ENCODE measurements at places on chromosomes 11 and 22. TPM values are rescaled to one million over a fixed set of nuclear protein-coding genes. Genes with fewer than 3 reads are reported as not detected.

The MS4A3 gene
- total RNA-seq: not detected

The PANX2 gene
- total RNA-seq: 1.2 TPM

The MRGPRE gene
- not detected for total RNA-seq

The SCO2 gene
- total RNA-seq: 4.9 TPM

The ACR gene
- total RNA-seq: not detected

The DDX25 gene
- not detected for total RNA-seq

The GP1BB gene
- not detected for total RNA-seq

The CD3E gene
- not detected for total RNA-seq

The ZDHHC8 gene
- total RNA-seq: 127 TPM

DNA sequence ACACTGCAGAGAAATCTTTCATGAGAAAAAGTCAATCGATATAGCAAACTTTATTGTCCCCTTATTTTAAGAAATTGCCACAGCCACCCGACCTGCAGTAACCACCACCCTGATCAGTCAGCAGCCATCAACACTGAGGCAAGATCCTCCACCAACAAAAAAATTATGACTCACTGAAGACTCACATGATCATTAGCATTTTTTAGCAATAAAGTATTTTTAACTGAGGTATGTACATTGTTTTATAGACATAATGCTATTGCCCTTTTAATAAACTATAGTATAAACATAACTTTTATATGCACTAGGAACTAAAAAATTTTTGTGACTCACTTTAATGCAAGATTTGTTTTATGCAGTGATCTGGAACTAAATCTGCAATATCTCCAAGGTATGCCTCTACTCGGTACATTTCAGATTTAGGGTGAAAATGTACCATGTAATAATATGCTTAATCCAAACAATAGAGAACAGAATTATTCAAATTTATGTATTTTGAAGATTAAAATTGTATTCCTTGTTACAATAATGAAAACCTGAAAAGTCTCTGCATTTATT, 79.2 kb upstream of the CEP126 start:
- H3K27me3 ChIP-seq: peaks cover 4% of the 10 kb centered on the region
- H3K4me1 ChIP-seq: no peaks in the 10 kb centered on the region
- no peak for DNase-seq
- H3K4me3 ChIP-seq: no peak overlapping the region

DNA sequence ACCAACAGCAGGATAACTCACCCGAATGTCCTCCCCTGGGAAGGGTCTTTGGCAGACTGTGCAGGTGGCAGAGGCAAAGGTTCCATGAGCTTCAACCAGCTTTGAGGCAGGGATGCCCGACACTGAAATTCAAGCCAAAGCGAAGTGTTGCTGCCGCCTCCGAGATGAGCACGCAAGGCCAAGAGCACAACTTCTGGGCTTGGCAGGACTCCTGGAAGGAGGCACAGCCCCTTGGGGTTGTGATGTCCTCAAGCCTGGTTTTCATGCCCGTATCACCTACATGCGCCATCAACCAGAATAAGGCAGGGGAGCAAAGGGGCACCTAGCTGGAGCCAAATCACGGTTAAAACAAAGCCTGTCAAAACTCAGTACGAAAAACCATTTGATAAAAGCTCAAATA, 5.7 kb downstream of the SIRT3 start:
- DNase-seq: no peak
- H3K36me3 ChIP-seq: peaks cover 4% of the 10 kb centered on the region
- H3K4me1 ChIP-seq: peaks cover 13% of the 10 kb centered on the region
- H3K4me3 ChIP-seq: no peak overlapping the region

DNA sequence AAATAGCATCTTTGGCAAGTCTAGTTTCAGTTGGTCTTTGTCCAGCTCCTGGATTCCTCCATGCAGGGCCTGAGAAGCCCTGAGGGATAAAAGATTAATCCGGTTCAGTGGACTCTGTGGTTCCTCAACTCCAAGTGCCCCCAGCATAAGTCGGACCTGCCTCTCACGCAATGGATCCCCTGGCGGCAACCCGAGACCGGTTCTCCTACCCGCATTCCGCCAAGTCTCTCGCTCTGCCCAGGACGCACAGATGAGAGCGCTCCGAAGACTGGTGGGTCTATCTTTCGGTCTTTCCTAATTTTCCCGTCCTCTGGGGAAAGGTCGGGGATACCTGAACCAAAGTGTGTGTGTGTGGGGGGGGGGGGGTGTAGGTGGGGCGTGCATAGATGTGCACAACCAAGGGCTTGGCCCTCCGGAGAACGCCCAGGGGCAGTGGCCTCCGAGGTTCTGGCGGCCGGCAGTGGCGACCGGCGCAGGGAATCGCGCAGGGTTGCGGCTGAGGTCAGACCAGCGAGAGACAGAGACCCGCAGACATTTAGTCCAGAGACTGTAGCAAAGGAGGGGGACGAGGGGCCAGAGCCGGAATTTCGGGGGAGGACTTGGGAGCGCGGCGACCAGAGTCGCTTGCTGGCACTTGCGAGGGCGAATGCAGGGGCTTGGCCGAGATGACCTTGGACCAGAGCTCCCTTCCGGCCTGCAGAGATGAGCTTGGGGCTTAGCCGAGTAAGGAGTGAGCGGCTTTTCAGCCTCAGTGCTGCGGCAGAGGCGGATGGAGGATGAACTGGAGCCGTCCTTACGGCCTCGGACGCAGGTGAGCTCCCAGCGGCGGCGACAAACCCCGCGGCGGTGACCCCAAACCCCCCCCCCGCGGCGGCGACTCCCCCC, 712 bp upstream of the SLC2A11 start:
- H3K4me1 ChIP-seq: peaks cover 24% of the 10 kb centered on the region
- DNase-seq: peak; percentile 68
- peak overlapping the region; percentile 82 for H3K27ac ChIP-seq
- H3K27me3 ChIP-seq: peaks cover 2% of the 10 kb centered on the region
- H3K36me3 ChIP-seq: no peaks in the 10 kb centered on the region

DNA sequence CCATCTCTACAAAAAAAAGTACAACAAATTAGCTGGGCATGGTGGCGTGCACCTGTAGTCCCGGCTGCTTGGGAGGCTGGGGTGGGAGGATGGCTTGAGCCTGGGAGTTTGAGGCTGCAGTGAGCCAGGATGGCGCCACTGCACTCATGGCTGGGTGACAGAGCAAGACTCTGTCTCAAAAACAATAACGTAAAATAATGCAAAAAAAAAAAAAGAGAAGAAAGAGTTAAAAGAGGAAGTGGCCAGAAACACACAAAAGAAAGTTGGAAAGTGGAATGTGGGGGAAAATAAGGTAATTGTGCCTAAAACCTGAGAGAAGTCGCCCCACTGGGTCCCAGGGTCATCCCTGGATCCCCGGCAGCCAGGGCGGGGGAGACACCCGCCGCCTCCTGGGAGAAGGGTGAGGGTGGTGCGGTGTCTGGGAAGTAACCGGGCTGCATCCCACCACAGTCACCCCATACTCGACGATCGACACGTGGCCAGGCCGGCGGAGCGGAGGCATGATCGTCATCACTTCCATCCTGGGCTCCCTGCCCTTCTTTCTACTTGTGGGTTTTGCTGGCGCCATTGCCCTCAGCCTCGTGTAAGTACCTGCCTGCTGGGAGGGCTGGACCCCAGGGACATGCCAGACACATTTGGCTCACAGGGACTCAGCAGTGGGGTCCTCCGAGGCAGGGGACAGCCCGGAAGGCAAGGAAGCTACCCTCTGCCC, 8.1 kb downstream of the UPK3A start:
- no peaks in the 10 kb centered on the region for H3K36me3 ChIP-seq
- H3K27me3 ChIP-seq: peaks cover 22% of the 10 kb centered on the region
- H3K4me1 ChIP-seq: no peaks in the 10 kb centered on the region
- no peak for DNase-seq

GRCh38 chr11:134429106-134429505, 17.1 kb upstream of the B3GAT1 start:
- H3K27ac ChIP-seq: no peak overlapping the region
- peaks cover 7% of the 10 kb centered on the region for H3K27me3 ChIP-seq
- H3K4me3 ChIP-seq: no peak overlapping the region
- DNase-seq: no peak
- no peaks in the 10 kb centered on the region for H3K4me1 ChIP-seq
- no peaks in the 10 kb centered on the region for H3K36me3 ChIP-seq

DNA sequence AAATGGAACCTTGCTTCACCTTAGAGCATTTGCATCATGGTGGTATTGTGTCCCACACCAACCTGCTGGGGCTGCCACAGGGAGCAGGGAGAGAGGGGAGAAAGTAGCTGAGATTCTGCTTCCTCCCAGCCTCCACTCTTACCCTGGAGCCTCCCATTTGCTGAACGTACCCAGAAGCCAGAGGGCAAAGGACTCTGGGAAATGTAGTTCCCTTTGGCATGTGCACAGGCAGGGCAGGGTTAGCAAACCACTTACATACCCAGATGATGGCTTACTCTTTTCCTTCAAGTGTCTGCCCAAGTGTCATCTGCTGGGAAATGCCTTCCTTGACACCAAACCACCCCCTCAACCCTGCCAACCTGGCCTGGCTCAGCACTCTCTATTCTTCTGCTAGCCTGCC, 16.9 kb downstream of the SMIM38 start:
- H3K4me1 ChIP-seq: no peaks in the 10 kb centered on the region
- H3K36me3 ChIP-seq: no peaks in the 10 kb centered on the region
- peaks cover 5% of the 10 kb centered on the region for H3K27me3 ChIP-seq
- no peak overlapping the region for H3K27ac ChIP-seq

- no peak for DNase-seq
- peaks cover 3% of the 10 kb centered on the region for H3K27me3 ChIP-seq
- peaks cover 8% of the 10 kb centered on the region for H3K4me1 ChIP-seq
- no peak overlapping the region for H3K4me3 ChIP-seq
- peaks cover 12% of the 10 kb centered on the region for H3K36me3 ChIP-seq
Observed at GRCh38 chr11:2395856-2396255, 4.7 kb upstream of the TSSC4 start.

GRCh38 chr22:43910178-43910695, 13.4 kb upstream of the PNPLA3 start:
- no peak overlapping the region for H3K4me3 ChIP-seq
- H3K36me3 ChIP-seq: no peaks in the 10 kb centered on the region

DNA sequence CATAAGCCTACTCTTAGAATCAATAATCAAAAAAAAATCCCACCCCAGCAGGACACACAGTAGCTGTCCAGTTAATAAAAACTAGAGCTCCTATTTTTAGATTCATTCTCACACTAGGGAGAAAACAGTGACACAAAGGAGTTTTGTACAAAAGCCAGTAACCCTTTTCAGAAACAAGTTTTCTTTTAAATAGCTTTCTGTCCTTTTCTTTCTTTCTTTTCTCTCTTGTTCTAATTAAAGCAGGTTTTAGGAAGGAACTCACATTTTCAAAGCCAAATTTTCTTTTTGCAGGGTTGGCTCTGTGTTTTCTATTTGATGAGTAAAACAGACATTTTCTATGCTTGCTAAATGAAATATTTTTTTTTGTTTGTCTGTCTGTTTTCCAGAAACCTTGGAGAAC, 1390.7 kb downstream of the FAM181B start:
- H3K4me1 ChIP-seq: no peaks in the 10 kb centered on the region
- no peak for DNase-seq
- no peak overlapping the region for H3K4me3 ChIP-seq

- no peak for DNase-seq
- H3K27me3 ChIP-seq: no peaks in the 10 kb centered on the region
- H3K4me1 ChIP-seq: no peaks in the 10 kb centered on the region
Observed at GRCh38 chr11:72232260-72233055, 7.9 kb downstream of the INPPL1 start.

DNA sequence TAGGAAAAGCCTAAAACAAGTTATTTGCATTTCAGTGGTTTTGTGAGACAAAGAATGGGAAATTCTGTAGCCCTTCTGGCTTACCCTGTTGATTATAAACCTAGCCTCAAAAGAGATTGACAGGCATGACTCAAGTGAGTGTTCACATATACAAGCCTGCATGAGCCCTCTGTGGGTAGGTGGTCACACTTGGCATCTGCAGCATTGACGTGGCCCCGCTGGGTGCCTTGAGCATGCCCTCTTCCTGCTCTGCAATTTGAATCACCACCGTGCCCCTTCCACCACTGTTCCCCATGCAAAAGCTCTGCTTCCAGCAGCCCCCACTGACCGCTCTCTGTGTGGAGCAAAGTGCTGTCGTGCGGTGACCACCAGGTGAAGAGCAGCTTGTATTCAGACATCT, 21.0 kb upstream of the ADSL start:
- H3K27ac ChIP-seq: no peak overlapping the region
- no peaks in the 10 kb centered on the region for H3K27me3 ChIP-seq
- H3K36me3 ChIP-seq: peaks cover 28% of the 10 kb centered on the region
- H3K4me3 ChIP-seq: no peak overlapping the region

GRCh38 chr11:20022363-20023081, 137.8 kb downstream of the DBX1 start:
- peaks cover 21% of the 10 kb centered on the region for H3K4me1 ChIP-seq
- H3K27ac ChIP-seq: no peak overlapping the region
- no peak overlapping the region for H3K4me3 ChIP-seq
- H3K36me3 ChIP-seq: 0 out of 2 replicates have a peak, but pooled peaks cover 4% of the 10 kb centered on the region
- peaks cover 2% of the 10 kb centered on the region for H3K27me3 ChIP-seq
- no peak for DNase-seq

DNA sequence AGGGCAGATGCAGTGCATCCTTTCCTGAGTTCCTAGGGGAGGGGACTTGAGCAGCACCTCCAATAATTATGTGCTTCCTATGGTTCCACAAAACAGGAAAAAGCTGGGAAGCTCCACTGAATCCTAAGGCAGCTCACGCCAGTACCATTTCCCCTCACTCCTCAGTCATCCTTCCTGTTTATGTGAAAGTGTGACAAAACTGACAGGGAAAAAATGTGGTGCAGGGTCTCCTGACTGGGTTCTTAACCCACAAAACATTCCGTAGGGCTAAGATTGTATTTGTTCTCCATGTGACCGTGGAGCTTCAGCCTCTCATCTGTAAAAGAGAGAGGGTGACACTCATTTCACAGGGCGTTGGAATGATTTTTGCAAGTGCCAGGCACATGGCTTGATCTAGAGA, 12.2 kb upstream of the LYVE1 start:
- no peak for DNase-seq
- H3K36me3 ChIP-seq: peaks cover 33% of the 10 kb centered on the region
- H3K27me3 ChIP-seq: peaks cover 11% of the 10 kb centered on the region
- no peak overlapping the region for H3K4me3 ChIP-seq

- peaks cover 45% of the 10 kb centered on the region for H3K4me1 ChIP-seq
- no peaks in the 10 kb centered on the region for H3K36me3 ChIP-seq
- H3K4me3 ChIP-seq: no peak overlapping the region
- H3K27me3 ChIP-seq: peaks cover 6% of the 10 kb centered on the region
Observed at GRCh38 chr22:38799265-38800002, 5.5 kb upstream of the DNAL4 start.

DNA sequence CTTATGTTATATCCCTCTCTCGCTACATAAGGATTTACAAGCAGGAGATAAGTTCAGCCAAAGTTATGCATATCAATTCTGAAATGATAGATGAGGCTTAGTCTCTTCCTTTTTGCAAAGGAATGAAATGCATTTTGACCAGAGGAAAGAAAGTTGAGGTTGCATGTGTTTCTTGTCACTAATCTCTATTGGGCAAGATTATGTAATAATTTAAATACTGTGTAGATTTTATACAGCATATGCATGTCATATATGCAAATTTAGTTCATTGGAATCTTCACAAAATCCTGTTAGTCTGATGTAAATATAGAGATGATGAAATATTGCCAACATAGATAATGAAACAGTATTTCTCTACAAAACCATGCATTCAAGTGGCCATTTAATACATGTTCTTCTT, 858.7 kb upstream of the RAG2 start:
- no peak overlapping the region for H3K4me3 ChIP-seq
- H3K27me3 ChIP-seq: no peaks in the 10 kb centered on the region
- H3K36me3 ChIP-seq: no peaks in the 10 kb centered on the region
- H3K4me1 ChIP-seq: peaks cover 9% of the 10 kb centered on the region

- H3K27ac ChIP-seq: no peak overlapping the region
- no peak for DNase-seq
- no peaks in the 10 kb centered on the region for H3K4me1 ChIP-seq
- H3K27me3 ChIP-seq: peaks cover 7% of the 10 kb centered on the region
- H3K36me3 ChIP-seq: no peaks in the 10 kb centered on the region
- H3K4me3 ChIP-seq: no peak overlapping the region
Observed at GRCh38 chr11:14637868-14638409, 5.7 kb upstream of the PDE3B start.

- no peak for DNase-seq
- peaks cover 25% of the 10 kb centered on the region for H3K4me1 ChIP-seq
- no peak overlapping the region for H3K27ac ChIP-seq
- H3K4me3 ChIP-seq: no peak overlapping the region
Observed at GRCh38 chr22:36149441-36149840, 11.1 kb downstream of the APOL3 start.
